ENCODE measurements at places on chromosomes 5 and 9. TPM values are rescaled to one million over a fixed set of nuclear protein-coding genes. Genes with fewer than 3 reads are reported as not detected.

Gene SLC44A1
- total RNA-seq = 34.5 TPM

Gene PCDHB16
- 5.9 TPM for total RNA-seq

Gene CDKN2B-AS1
- total RNA-seq = 3.2 TPM

DNA sequence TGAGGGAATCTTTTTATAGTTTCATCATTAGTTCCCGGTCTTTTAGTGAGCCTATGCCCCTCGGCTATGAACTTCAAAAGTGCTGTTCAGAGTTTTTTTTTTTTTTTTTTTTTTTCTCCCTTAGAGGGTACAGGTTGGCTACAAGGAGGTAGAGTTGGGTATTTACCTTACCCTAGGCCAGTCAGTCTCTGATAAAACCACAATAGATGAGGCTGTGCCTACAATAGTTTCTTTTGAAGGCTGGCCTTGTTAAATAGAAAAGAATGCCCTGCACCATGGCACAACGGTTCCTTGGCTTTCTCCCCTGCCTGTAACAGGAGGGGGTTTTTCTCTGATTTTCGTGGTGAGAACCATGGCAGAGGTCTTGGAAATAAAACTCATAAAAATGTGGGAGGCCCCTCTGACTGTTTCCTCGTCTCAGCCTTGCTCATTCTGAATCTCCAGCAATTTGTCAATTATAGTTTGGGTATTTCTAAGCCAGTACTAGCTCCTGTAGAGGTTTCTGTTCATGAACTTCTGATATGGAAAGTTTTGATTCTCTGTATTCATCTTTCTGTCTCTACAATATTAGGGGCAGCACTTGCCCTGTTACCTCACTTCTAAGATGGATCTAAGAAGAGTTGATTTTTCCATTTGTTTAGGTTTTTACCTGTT is 152.0 kb downstream of the MTRR start:
- DNase-seq = no peak
- no peaks in the 10 kb centered on the region for H3K27me3 ChIP-seq
- no peak overlapping the region for H3K27ac ChIP-seq
- H3K4me3 ChIP-seq = no peak overlapping the region
- no peaks in the 10 kb centered on the region for H3K4me1 ChIP-seq

DNA sequence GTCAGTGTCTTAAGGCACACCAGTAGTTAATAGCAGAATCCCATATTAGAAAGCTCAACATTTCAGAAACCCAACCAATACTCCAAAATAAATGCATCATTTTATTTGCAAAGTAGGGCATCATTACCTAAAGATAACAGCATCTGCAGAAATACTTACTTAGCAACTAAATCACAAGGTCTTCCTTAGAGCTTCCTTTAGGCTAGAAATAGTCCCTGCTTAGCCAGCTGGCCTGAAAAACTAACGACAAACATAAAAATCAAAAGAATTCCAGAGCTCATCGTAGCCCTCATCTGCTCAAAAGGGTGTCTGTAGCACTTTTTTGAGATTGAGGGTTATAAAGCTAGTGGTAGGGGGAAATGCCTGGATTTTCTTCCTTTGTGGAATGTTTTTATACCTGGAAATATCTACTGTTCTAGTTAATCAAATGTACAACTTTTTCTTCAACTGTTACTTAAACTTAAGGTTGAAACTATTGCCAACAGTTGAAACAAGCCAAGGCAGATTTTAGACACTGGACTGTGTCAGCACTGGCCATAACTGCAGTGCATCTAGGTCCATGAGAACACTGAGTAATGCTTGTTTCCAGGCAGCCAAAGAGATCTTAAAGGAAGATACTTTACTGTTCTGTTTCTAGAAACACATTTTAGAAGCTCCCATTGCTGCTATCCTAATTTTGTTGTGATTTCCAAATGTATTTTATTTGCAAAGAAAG is 129.4 kb upstream of the RASA1 start:
- H3K36me3 ChIP-seq = no peaks in the 10 kb centered on the region
- DNase-seq = no peak
- no peak overlapping the region for H3K4me3 ChIP-seq
- peaks cover 26% of the 10 kb centered on the region for H3K4me1 ChIP-seq

DNA sequence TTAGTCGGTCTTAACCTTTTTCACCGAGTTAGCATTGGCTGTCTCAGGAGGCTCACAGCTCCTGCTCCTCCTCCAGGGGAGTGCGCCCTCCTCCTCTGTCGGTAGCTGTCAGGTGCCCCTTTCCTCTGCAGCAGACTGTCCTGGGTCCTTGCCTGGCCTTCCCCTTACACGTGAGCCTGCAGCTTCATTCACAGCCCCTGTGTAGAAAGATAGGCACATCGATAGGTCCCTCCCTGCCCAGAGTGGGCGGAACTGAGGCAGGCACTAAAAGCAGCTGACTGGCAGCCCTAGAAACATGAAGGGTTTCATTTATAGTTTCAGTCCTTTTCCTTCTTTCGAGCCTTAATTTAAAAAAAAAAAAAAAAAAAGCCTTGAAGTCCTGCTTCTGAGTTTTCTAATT is 17.2 kb downstream of the TENT4A start:
- peak overlapping the region; percentile 41 for H3K27ac ChIP-seq
- H3K27me3 ChIP-seq = no peaks in the 10 kb centered on the region
- H3K4me1 ChIP-seq = peaks cover 92% of the 10 kb centered on the region
- H3K36me3 ChIP-seq = no peaks in the 10 kb centered on the region
- no peak overlapping the region for H3K4me3 ChIP-seq

Gene GHR
- total RNA-seq = 5.4 TPM

DNA sequence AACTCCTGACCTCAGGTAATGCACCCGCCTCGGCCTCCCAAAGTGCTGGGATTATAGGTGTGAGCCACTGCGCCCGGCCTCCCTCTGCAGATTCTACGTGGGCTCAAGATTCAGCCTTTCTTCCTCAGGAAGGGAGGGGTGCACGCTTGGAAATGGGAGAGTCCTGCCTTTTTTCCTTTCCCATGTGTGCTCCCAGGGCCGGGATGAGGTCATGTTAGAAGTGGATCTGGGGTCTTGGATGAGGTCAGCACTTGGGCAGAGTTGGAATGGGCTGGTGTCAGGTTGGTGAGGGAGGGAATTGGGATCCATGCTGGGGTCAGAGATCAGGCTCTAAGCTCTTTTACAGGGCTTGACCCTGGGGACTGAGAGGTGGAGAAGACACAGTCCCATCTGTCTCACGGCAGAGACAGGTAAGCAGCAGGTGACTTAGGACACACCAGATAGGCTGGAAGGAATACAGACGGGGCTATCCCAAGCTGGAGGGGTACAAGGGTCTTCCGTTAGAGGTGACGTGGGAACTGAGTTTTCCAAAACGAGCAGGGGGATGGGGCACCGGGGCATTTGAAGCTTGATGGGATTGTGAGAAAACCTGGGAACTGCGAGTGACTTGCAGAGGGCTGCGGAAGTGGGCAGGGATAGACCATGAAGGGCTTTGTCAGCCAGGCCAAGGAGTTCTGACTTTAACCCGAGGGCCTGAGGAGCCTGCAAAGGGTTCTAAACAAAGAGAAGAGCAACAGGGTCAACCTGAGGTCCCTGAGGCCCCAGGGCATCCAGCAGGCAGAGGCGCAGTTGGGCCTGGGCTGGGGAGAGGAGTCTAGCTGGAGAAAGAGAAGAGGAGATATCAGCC is 1.8 kb upstream of the AQP7 start:
- H3K4me1 ChIP-seq = peaks cover 4% of the 10 kb centered on the region
- H3K36me3 ChIP-seq = no peaks in the 10 kb centered on the region
- no peak overlapping the region for H3K4me3 ChIP-seq
- DNase-seq = no peak
- peaks cover 5% of the 10 kb centered on the region for H3K27me3 ChIP-seq
- no peak overlapping the region for H3K27ac ChIP-seq

Gene PCSK1
- not detected for total RNA-seq

DNA sequence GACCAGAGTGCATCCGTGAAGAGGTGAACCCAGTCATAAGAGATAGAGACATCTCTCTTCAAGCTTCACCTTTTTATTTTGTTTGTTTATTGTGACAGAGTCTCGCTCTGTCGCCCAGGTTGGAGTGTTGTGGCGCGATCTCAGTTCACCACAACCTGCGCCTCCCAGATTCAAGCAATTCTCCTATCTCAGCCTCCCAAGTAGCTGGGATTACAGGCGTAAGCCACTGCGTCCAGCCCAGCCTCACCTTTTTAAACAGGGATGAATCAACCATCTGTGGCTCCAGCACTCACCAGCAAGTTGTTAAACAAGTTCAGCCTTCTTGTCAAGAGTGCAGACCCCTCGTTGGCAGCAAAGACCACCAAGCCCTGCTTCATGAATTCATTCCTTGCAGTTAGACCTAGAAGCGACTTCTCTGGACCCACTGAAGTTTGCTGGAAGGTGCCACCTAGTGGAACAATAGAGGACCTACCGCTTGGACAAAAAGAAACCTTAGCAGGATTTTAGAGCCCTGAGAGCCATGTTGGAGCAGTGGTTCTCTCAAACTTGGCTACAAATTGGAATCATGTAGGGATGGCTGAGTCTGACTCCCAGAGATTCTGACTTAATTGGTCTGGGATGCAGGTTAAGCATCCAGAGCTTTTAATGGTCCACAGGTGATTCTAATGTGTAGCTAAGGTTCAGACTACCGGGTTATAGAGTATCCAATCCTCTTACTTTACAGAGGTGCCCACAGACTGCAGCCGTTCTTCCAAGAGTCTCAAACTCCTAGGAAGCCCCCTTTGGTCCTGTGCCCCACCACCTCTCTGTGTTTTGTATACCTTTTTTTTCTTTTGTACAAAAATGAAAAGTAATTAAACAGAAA is 10.5 kb upstream of the GALNT10 start:
- peaks cover 14% of the 10 kb centered on the region for H3K4me1 ChIP-seq
- H3K36me3 ChIP-seq = no peaks in the 10 kb centered on the region
- H3K4me3 ChIP-seq = no peak overlapping the region
- no peaks in the 10 kb centered on the region for H3K27me3 ChIP-seq
- no peak for DNase-seq
- no peak overlapping the region for H3K27ac ChIP-seq

DNA sequence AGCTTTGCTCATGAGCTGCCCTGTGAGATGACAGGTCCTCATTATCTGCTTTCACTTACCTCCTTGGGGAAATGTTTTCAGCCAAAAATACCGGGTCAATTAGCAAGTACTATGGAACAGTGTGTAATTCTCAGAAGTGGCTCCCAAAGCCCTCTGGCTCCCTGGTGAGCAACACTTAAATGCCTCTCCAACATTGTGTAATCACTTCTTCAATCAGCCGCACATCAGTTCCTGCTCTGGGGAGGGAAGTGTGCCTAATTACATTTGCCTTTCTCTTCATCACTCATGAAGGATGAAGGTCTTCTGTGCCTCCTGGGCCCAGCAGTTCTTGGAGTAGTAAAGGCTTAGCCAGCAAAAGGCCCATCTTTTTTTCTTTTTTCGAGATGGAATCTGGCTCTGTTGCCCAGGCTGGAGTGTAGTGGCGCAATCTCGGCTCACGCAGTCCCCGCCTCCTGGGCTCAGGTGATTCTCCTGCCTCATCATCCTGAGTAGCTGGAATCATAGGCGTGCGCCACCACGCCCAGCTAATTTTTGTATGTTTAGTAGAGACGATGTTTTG is 23.1 kb downstream of the NIM1K start:
- H3K4me3 ChIP-seq = no peak overlapping the region
- no peak overlapping the region for H3K27ac ChIP-seq
- H3K4me1 ChIP-seq = no peaks in the 10 kb centered on the region
- H3K36me3 ChIP-seq = peaks cover 3% of the 10 kb centered on the region
- DNase-seq = no peak

Gene IGFBPL1
- total RNA-seq = 2.8 TPM

DNA sequence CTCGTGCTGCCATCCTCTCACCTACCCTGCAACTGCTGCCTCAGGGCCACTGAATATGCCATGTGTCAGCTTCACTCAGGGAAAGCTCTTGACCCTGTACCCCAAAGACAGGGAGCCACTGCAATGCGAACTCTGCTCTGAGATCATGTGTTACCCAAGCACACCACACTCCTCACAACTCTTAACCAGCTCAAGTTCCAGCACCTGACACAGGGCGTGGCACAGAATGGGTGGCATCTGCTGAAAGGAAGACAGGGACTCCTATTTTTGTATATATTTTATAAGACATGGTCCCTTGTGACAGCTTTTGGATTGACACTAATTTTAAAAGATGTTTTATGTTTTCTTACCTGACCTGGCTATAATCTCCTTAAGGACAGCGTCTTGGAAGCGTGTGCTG is 10.7 kb downstream of the PHYKPL start:
- peak overlapping the region; percentile 19 for H3K27ac ChIP-seq
- H3K27me3 ChIP-seq = no peaks in the 10 kb centered on the region
- H3K4me1 ChIP-seq = peaks cover 7% of the 10 kb centered on the region
- no peak overlapping the region for H3K4me3 ChIP-seq
- H3K36me3 ChIP-seq = peaks cover 8% of the 10 kb centered on the region

Gene MEGF10
- 6.6 TPM for total RNA-seq

- H3K27me3 ChIP-seq = no peaks in the 10 kb centered on the region
- no peak overlapping the region for H3K27ac ChIP-seq
- H3K36me3 ChIP-seq = peaks cover 5% of the 10 kb centered on the region
- no peak for DNase-seq
- no peak overlapping the region for H3K4me3 ChIP-seq
Measured at GRCh38 chr9:100167915-100168654, 69.0 kb downstream of the INVS start.

Gene SHISAL2B
- not detected for total RNA-seq

Gene LCN15
- not detected for total RNA-seq

Gene SLC46A2
- total RNA-seq = not detected

Gene PNPLA7
- 4.1 TPM for total RNA-seq

Gene NR5A1
- not detected for total RNA-seq

DNA sequence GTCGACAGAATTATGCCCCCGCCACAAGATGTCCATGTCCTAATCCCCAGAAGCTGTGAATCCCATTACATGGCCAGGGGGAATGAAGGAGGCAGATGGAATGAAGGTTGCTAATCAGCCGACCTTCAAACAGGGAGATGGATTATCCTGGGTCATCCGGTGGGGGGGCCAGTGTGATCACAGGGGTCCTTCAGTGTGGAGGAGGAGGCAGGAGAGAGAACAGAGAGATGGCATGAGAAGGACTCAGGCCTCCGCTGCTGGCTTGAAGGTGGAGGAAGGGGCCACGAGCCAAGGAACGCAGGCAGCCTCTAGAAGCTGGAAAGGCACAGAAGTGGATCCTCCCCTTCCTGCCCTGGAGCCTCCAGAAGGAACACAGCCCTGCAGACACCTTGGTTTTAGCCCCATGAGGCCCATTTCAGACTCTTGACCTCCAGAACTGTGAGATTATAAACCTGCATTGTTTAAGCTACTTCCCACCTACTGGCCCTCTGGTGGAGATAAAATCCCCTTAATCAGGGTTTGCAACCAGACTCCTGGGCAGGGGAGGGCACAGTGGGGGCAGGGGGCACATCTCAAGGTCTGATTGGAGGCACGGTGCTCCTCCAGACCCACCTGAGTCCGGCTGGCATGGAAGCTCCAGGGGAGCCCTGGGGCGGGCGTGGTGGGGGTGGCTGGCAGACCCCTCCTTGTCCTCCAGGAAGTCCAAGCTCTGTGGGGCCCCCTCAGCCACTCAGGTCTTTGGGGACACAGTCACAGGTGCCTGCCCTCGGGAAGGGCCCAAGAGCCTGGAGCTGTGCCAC is 13.8 kb downstream of the PTGES2 start:
- no peaks in the 10 kb centered on the region for H3K27me3 ChIP-seq
- DNase-seq = peak; percentile 71
- H3K4me3 ChIP-seq = no peak overlapping the region

- H3K4me1 ChIP-seq = peaks cover 58% of the 10 kb centered on the region
- no peaks in the 10 kb centered on the region for H3K36me3 ChIP-seq
- no peaks in the 10 kb centered on the region for H3K27me3 ChIP-seq
Measured at GRCh38 chr9:90420768-90421513, 221.7 kb downstream of the DIRAS2 start.

Gene MTAP
- total RNA-seq = 41.3 TPM

Gene KLHL3
- total RNA-seq = 1.6 TPM

- peaks cover 6% of the 10 kb centered on the region for H3K4me1 ChIP-seq
- no peak overlapping the region for H3K4me3 ChIP-seq
- no peak for DNase-seq
- H3K27ac ChIP-seq = no peak overlapping the region
Measured at GRCh38 chr9:89247431-89248353, 63.3 kb upstream of the CKS2 start.

Gene OR1Q1
- total RNA-seq = not detected
